ENCODE measurements at places on chromosomes 6 and 20.

DNA sequence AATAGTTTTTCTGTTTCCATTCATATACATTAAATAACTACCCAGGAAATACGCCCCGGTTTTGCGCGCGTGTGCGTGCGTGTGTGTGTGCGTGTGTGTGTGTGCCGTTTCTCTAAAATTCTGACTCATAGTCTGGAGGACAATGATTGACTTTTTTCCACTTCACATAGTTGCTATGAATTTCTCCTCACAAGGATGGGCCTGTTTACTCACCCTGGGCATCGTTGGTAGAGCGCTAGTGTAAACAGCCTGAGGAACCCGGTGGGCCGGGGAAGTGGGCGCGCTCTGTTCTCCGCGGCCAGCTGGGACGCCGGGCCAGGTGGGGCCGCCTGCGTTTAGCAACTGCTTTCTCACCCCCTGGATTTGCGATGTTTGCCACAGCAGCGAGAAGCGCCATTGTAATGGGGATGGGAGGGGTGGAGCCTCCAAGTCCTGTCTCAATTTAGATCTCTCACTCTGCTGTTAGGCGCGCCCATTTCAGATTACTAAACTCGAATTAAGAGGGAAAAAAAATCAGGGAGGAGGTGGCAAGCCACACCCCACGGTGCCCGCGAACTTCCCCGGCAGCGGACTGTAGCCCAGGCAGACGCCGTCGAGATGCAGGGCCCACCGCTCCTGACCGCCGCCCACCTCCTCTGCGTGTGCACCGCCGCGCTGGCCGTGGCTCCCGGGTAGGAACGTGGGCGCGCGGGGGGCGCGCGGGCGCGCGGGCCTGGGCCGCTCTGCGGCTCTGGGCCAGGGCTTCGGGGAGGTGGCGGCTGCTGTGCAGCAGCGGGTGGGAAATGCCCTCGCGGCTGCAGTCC, at the start of gene CD109:
Gene CD109, plus strand, starts transcription at position 585 of the 803 bp plus-strand sequence. Its CDS starts 13 bp downstream, at position 598.
- peak; percentile 53 for DNase-seq

- DNase-seq: no peak
Measured at GRCh38 chr6:136077834-136078576, 172.1 kb downstream of the MTFR2 start.

DNA sequence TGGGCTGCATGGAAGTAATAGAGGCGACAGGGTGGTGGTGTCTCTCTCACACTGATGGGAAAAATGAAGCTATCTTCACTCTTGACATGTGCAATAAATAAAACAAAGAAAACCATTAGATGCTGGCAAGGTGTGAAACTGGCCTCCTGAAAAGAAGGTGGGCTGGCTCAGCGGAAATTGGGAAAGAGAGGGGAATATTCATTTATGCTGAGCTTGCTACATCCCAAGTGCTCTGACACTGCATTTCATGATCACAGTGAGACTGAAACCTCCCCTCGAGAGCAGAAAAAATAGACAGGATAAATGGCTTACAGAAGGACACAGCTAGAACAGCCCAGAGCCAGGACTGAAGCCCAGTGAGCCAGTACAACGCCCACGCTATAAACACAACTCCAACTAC, 112.1 kb upstream of the SMLR1 start:
- DNase-seq: no peak

GRCh38 chr20:32316667-32317066, 39.2 kb downstream of the KIF3B start:
- DNase-seq: no peak

DNA sequence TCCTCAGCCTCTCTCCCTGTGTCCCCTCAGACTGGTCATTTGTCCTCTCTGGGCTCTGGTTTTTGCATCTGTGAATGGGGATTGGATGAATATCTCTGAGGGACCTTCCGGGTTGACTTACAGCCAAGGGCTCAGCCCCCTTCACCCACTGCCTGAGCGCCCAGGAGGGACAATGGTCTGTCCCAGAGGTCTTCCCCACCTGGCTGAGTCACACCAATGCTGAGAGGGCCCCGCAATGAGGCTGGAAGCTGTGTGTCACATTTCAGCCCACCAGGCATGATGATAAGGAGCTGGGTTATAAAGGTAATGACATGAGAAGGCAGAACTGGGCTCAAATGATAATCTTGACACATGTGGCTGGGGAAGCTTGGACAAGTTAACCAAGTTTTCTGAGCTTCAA, 70.5 kb downstream of the TOX2 start:
- DNase-seq: no peak

DNA sequence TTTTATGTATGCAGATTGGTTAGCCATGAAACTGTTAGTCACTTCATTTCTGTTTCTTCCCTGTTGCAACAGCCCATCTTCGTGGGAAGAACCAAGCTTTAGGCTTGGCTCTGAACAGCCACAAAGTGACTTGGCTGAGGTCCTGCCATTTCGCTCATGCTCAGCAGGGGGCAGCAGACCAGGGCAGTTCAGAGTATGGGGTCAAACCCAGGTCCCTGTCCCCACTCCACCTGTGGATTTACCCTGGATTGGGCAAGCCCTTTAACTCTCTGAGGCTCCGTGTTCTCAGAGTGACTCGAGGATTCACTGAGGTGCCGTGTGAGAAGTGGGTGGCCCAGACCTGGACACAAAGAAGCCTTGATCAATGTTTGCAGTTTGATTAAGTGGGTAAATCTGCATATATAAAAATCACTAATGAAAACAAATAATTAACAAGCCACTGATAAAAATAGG, 19.8 kb upstream of the MAP1LC3A start:
- no peak for DNase-seq

DNA sequence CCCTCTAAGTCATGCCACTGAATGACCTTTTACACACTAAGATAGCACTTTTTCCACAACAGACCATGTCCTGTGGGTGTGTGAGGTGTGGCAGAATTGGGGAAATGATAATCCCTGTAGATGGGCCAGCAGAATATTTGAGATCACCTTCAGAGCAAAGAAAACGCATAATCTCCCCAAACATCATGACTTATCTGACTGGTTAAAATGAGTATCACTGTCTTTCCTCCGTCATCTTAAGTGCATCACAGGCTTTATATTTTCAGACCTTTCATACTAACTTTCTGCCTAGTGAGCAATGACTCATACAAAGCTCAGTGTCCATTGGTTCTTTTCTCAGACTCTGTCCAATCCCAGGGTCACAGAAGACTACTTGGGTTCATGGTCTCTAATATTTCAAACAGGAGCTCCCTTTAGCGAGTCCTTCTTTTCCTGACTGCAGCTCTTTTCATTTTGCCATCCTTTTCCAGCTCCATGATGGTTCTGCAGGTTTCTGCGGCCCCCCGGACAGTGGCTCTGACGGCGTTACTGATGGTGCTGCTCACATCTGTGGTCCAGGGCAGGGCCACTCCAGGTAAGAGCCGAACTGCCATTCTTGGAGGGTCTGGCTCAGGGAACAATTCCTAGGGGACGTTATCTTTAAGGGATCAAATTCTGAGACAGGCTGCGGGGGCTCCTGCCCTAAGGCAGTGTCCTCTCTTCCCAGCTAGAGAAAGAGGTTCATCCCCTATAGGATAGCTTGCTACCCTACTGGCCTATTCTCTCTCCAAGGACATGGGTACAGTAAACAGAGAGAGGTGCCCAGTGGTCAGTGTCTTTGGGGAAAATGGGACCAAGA, at the start of gene HLA-DPB1:
Gene HLA-DPB1, plus strand, starts transcription at position 423 of the 838 bp plus-strand sequence. Its CDS starts 52 bp downstream, at position 475.
- no peak for DNase-seq

DNA sequence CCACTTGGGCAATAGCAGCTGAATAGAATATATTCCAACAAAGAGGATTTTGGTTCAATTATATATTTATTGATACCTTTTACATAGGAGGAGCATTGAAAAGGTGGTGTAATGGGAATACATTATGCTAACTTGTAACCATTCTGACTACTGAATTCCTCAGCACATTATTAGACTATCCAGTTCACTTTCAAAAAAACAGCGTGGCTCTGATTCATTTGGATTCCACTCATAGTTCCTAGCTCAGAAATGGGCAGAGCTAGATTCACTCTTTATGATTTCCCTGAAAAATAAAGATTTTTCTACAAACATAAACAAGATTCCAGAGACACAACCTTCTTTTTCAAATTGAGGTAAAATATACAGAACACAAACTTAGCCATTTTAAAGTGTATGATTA, 9.2 kb upstream of the TRERF1 start:
- no peak for DNase-seq

GRCh38 chr6:84771125-84771755, 6.8 kb upstream of the TBX18 start:
- DNase-seq: no peak

- DNase-seq: no peak
Measured at GRCh38 chr6:39303425-39304153, 10.6 kb downstream of the KCNK17 start.

DNA sequence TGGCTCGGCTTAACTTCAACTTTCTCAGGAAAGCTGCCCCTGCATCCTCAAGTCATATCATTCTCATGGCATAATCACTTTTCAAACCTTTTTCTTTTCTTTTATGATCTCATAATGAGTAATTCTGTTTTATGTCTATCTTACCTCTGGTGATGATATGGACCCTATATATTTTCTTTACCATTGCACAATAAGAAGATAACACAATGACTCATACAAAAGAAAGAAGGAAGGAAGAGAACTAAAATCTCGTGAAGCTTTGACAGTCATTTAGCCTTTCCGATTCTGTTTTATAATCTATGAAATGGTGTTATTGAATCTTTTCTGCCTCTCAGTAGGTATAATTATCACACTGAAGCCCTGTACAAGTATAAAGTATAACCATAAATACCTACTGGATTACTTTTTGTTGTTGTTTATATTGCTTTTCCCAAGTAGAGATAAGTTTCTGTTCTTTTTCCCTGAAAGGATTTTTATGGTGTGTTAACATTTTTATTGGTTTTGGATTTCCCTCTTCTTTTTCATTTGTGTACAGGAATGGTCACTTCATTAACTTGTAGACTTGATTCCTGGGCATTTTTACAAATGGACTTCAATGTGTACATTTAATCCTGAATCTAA, 300.9 kb downstream of the LAMA2 start:
- DNase-seq: no peak

DNA sequence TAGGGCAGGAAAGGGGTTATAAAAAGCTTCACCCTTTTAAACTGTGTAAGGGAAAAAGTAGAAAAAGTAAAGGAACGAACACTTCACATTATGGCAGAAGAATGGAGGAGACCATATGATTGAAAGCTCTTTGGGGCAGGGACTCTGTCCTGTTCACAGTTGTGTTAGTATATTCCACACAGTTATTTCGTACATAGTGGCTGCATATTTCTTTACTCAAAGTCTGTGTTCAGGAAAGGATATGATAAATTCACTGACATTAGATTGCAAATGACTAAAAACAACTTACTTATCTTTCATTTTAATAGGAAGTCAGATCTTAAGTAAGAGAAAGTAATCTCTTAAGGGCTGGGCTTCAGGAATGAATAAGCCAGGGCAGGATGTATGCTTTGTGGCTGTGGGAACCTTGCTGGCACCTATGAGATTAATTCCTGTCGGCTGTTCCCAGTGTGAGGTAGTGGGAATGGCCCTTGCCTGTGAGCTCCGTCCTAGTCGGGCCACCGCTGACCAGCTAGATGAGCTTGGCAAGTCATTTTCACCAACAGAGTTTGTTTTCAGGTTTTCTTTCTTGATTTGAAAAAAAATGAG, 11.2 kb downstream of the PPP1R14C start:
- no peak for DNase-seq

DNA sequence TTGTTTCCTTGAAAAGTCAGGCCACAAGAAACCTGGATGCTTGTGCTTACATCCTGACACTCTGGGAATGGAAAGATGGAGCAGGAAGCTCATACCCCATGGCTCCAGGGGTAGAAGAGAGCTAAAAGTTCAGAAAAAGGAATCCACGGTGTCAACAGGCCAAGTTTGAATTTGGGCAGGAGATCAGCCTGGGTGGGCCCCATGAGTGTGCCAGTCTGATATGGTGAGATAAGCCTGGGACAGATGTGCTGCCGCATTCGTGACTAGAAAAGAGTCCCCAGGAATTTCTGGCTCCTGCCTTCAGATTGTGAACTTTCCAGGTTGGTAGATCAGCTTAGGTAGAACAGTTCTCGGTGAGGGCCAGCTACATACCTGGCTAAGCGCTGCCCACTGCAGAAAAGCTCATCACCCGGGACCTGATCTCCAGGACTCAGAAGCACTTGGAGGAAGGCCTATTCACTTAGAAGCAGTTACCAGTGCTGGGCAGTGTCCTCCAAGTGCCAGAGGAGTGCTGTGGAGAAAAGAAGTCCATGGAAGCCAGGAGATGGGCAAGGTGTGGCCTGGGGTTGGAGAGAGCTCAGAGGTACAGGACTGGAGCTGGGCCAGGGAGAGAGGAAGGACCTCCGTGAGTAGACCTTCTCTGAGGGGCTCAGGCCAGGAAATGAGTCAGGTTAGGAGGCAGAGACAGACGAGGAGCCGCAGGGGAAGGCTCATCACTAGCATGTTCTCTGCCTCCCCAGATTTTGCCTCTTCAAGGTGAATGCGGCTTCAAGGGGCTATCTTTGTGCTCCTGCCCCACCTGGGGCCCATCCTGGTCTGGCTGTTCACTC, at the start of gene TSPO2:
Gene TSPO2, plus strand, starts transcription at position 242 of the 830 bp plus-strand sequence. Its CDS starts 519 bp downstream, at position 761.
- DNase-seq: no peak

GRCh38 chr20:49795135-49795424, 17.5 kb upstream of the SLC9A8 start:
- no peak for DNase-seq

DNA sequence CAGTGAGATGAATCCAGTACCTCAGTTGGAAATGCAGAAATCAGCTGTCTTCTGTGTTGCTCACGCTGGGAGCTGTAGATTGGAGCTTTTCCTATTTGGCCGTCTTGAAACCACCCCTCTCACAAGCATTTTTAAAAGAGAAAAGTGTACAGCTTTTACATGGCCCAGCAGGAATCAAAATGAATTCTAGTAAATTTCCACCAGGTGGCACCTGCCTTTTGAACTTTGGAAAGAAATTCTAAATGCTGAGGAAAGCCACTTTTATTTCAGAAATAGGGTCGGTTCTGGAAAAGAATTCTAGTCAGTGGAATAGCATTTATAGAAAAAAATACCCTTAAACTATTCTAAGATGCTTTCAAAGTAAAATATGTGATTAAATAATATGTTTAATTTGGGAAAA, 647.8 kb downstream of the CD109 start:
- DNase-seq: no peak

DNA sequence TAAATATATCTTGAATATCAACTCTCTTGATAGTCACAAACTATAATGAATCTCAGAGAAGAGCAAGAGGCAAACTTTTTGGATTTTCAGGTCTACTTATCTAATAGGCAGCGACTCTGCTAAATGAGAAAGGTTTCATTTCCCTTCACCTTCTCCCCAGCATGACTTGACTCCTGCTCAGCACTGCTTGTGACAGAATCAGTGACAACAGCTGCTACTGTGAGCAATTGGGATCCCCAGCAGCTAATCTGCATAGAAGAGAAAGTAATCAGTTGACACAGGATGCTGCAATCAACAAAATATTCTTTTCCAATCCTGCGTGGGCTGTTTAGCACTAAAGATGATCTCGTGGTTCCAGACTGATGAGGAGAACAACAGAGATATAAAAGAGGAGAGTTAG, 205.5 kb downstream of the MMUT start:
- no peak for DNase-seq
